ENCODE measurements at places on chromosomes 11 and 22.

DNA sequence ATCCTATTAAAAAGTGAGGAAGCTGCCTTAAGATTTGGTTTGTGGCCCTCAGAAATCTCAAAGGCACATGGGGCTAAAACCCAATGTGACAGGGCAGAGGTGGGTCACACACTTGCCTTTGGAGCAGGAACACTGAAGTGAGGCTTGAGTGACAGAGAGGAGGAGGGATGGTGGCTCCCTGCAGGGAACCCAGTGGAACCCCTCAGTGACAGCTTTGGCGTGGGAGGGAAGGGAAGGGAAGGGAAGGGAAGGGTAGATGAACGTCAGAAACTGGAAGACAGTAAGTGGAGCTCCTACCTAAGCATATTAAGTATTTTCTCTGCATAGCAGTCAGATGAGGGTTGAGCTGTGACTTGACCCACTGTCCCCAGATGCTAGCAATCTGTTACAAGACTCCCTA, 68.5 kb downstream of the TMPRSS5 start:
- DNase-seq = no peak

- no peak for DNase-seq
Observed at GRCh38 chr11:44309478-44310205, at the start of gene ALX4. Gene ALX4, minus strand, starts transcription at chr11:44310139. Its CDS starts 77 bp downstream, at chr11:44310062.

- no peak for DNase-seq
Observed at GRCh38 chr11:64052938-64053622, 17.3 kb downstream of the FLRT1 start.

GRCh38 chr11:45384711-45385241, 98.6 kb upstream of the SYT13 start:
- no peak for DNase-seq

- DNase-seq = no peak
Observed at GRCh38 chr11:93967258-93967657, 53.9 kb upstream of the HEPHL1 start.

DNA sequence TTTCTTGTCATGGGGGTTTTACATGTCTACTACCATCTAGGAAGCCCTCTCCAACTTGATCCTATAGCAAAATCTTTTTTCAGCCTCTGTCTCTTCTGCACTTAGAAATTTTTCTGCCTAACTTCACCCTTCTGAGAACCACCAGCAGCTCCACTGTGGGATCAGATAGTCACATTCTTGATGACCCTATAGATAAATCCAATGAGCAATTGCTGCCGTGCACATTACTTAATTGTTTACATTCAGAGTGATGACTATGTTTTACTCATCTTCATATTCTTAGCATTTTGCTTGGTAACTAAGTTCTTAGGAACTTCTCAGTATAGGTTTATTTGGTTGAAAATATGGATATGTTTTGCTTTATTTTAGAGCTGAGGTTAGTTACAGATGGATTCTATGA, 12.4 kb upstream of the ETS1 start:
- no peak for DNase-seq

GRCh38 chr11:116615211-116615865, 157.4 kb downstream of the BUD13 start:
- no peak for DNase-seq

GRCh38 chr11:60955571-60955970, 3.6 kb upstream of the SLC15A3 start:
- DNase-seq = no peak

- DNase-seq = no peak
Observed at GRCh38 chr11:11980841-11981308, 27.6 kb downstream of the DKK3 start.

DNA sequence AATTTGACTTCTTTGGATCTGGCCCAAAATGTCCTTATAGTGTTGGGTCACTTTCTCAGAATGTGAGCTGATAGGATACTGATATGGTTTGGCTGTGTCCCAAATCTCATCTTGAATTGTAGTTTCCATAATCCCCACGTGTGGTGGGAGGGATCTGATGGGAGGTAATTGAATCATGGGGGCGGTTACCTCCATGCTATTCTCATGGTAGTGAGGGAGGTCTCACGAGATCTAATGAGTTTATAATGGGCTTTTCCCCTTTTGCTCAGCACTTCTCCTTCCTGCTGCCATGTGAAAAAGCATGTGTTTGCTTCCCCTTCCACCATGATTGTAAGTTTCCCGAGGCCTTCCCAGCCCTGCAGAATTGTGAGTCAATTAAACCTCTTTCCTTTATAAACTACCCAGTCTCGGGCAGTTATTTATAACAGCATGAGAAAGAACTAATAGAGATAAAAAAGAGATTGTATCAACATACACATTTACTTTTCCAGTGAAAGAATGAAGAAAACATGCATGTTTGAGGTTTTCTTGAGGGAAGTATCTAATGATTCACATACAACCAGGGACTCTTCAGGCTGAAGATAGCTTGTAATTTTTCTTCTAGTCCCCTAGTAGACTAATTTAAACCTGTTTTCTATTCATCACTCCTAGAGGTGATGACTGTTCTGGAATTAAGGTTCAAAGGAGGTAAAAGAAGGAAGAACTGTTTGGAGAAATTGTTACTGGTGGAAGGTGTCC, 17.3 kb upstream of the CSTF3 start:
- DNase-seq = no peak

GRCh38 chr11:63536669-63537292, at the start of gene PLAAT4:
Gene PLAAT4, plus strand, starts transcription at chr11:63536808. Its CDS starts 61 bp downstream, at chr11:63536869.
- no peak for DNase-seq

GRCh38 chr11:33296695-33297094, 39.5 kb downstream of the HIPK3 start:
- no peak for DNase-seq

- DNase-seq = no peak
Observed at GRCh38 chr22:43297270-43298061, 45.7 kb downstream of the SCUBE1 start.

DNA sequence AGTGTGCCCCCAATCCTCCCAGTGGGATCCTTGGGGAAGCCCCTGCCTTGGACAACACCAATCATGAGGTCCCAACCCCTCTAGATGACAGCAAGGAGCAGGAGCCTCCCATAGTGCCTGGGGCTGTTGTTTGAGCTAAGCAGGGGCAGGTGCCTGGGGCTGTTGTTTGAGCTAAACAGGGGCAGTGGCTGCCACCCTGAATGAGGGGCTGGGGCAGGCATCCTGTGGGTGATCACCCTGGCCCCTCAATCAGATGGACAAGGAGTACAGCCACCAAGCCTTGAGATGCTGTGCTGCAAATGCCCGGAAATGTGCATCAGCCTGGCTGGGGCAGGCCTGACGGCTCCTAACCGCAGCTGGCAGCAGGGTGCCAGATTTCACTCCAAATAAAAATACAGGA, 66.7 kb downstream of the MYEOV start:
- no peak for DNase-seq

GRCh38 chr11:19552656-19553260, 159.9 kb upstream of the NAV2 start:
- no peak for DNase-seq

DNA sequence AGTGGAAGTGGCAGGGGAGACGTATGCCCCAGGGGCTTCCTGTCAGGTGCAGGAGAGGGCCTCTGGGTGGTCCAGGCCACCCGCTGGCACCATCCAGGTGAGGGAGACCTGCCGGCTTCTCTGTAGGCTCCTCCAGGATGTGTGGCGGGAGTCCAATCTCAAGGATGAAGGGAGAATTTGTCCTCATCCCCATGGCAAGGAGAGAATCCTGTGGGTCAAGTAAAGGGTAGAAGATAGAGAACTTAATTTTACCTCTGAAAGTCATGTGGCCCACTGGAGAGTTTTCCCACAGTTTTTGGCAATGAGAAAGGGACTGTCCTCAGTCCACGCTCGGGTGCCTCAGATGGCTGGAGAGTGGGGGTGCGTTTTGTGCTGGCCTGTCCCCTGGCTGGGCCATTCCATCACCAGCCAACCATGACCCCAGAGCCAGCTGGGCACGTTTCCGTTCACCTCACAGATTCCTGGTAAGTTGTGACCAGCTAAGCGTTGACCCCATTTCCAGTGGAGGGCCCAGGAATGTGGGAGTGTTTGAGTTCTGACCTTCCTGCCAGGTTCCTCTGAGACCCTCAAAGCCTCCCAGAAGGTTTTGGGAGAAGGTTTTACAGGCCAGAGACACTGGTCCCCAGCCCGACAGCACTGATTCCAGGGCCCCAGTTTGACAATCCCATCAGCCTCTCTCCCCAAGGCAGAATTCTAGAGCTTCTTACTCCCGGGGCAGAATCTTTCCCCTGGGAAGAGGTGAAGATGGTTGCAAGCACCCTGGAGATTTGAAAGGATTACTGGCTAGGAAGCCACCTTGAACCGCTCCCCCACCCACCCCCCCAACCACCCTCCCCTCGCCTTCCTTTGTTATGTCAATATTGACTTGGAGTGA, 2.6 kb downstream of the OVOL1 start:
- DNase-seq = no peak

DNA sequence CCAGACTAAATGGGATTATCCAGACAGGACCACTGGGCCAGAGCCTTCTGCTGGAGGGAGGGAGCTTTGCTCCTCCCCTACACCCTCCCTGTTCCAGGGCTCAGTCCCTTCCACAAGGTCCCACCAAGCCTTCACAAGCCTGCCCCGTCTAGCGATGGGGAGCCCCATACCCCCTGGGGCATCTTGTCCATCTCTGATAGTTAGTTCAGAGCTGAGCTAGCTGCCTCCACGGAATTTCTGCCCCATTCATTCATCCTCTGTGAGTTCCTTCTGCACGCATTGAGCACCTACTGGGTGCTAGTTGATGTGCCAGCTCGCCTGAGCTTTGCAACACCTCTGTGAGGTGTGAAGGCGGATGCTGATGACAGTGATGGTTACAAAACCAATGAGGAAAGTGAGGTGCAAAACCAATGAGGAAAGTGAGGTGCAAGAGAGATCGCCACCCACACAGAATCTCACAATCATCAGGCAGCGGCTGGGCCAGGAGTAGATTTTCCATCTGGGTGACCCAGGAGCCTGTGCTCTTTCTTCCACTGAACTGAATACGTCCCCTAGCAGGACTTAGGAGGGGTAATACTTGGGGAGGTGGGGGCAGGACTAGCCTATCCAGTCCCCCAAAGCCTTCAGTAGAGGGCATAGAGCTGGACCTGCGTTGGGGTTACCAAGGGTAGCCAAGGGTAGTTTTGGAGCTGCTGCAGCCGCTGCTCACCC, 21.5 kb upstream of the CBX7 start:
- no peak for DNase-seq

- peak; percentile 54 for DNase-seq
Observed at GRCh38 chr22:31680861-31681341, 18.9 kb upstream of the PISD start.

GRCh38 chr11:108224911-108225786, 2.3 kb downstream of the ATM start:
- DNase-seq = no peak

DNA sequence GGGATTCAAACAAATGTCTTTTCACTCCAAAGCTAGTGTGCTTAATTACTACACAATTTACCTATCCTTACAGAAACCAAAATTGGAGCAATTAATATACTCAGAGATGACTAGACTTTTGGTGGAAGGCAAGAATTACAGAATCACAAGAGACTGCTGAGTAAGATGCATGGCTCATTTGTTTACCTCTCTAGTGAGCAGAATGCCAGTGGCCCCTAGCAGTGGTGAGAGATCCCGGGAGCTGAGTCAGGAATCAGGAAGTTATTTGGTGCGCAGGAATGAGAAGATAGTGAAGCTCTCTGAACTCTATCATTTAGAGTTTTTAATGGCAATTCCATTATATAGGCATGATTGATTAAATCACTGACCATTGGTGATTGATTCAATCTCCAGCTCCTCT, 188.9 kb upstream of the SESN3 start:
- peak; percentile 11 for DNase-seq

GRCh38 chr11:64018310-64018709, 17.4 kb upstream of the FLRT1 start:
- DNase-seq = no peak

DNA sequence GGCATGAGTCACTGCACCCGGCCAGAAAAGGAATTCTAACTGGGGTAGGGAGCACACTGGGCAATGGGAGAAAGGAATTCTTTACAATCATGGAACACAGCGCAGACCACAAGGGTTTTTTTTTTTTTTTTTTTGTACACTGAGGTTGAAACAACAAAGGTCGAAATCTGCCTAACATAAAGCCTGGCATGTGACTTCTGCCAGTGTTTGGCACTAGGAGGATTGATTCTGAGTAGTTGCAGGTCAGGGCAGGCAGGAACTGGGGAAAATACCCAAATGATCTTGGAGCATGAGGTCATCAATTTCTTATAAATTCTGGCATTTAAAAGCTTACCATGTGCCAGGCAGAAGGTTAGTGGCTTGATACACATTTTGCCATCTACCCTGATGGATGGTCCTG, 202.0 kb upstream of the SNX19 start:
- no peak for DNase-seq

DNA sequence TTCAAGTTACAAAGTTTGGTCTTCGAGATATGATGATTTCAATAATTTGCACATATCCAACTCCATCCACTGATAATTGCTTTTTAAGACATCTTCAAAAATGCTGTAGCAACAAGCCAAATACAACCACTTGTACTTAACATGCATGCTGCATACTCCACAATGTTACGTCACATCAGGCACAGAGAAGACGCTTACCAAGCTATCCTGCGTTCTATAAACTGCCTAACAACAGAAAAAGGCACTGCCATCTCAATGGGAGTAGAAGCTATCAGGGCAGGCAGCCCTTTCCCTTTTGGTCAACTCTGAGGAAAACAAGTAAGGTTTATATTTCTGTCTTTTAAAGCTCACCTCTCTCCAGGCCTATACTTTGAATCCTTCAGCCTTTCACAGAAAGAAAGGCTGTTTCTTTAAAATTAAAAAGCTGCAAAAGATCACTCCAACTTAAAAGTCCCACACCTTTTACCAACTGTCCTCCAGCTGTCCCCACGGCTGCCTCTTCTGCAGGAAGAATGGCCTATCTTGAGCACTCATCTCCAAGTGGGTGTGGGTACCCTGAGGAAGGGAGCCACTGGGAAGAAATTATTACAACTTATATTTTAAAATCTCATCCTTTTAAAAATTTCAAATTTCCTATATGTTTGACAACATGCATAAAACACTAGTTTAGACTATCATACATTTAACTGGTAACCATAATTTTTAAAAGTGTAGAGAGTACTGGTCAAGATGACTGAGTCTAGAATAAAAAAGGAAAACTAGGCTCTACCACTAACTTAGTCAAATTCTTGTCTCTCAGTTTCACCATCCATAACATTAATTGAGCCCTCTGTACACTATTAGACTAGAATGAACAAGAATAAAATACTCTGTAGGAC, 14.5 kb downstream of the PHF21A start:
- DNase-seq = no peak

- no peak for DNase-seq
Observed at GRCh38 chr22:31488346-31488883, 1.2 kb downstream of the EIF4ENIF1 start.

GRCh38 chr11:78187366-78188285, 800 bp downstream of the KCTD21 start:
- DNase-seq = no peak

All from AG09309 (cell line).